ENCODE measurements at places on chromosomes 3 and 15.

DNA sequence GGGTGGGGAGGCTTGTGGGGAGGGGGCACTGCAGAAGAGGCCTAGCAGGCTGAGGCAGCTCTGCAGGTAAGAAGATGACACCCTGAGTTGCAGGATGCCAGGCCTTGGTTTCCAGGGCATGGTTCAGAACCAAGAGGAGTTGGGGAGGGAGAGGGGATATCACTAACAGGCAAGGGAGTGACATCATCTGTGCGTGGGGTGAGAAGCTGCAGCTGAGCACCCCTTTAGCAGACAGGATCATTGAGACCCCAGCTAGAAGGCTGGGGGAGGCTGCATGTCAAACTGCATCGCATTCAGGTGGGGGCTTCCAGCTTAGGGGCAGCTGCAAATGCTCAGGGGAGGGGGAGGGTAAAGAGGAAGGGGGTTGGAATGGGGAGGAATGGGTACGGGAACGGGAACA is 23.0 kb downstream of the CACNA2D2 start:
- no peak for DNase-seq

- no peak for DNase-seq
These were observed 122.6 kb upstream of the SMAD3 start for GRCh38 chr15:66942649-66943390.

GRCh38 chr15:41115161-41115651 is 874 bp downstream of the INO80 start:
- DNase-seq: no peak

- DNase-seq: no peak
These were observed 20.1 kb downstream of the ZBTB38 start for GRCh38 chr3:141388395-141388794.

GRCh38 chr3:143134471-143134870 is 14.9 kb downstream of the CHST2 start:
- DNase-seq: no peak
